ENCODE measurements at places on chromosomes 5 and 9.

DNA sequence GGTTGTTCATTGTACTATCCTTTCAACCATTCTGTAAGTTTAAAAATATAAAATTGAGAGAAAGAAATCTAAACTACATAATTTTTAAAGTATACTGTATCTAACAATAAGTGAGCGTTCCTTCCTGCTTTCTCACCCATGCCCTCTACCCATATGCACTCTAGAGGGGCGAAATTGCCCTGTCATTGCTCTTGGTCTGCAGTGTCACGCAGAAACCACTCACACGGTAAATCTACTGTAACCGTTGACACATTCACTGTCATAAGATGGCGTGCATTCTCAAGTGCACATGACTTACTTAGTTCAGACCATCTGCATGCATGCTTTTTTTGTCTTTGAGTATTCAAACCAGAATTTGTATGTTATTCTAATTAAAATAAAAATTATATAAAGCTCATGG, 55.7 kb upstream of the NIPBL start:
- DNase-seq: no peak

GRCh38 chr9:105833271-105833975, 139.1 kb downstream of the TMEM38B start:
- no peak for DNase-seq

DNA sequence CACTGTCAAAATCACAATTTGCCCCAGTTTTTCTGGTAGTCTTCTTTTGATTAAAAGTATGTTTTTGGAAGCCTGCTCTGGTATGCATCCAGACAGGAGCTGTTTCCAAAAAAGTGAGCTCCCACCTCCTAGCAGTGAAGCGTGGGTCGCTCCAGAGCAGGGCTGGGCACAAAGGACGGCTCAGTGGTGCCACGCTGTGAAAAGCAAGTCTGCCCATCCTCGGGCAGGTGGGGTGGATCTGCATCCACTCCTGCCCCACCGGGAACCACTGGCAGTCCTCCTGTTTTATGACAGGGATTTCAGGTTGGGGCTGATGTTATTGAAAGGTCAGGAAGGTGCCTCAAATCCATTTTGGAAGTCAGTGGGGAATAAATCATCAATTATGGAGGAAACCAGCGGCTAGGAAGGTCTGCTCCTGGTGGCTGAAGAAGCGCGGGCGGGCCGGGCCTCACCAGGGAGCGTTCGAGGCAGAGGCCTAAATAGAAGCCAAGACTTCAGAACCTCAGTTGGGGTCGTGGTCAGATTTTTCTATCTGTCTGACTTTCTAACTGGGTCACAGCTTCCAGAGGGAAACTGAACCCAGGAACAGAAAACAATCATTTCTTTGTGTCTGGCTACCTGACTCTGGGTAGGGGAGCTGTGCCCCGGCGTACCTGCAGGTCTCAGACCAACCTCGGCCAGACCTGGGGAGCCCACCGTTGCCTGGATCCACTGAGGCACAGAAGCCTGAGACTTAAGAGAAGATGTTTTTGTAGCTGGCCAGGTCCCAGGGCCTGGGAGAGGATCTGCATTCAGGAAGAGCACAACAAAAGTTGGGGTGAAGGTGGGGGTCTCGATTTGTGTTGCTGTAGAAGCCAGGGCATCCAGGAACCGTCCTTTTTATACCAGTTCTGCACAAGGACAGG, 168.1 kb downstream of the PAX5 start:
- no peak for DNase-seq

DNA sequence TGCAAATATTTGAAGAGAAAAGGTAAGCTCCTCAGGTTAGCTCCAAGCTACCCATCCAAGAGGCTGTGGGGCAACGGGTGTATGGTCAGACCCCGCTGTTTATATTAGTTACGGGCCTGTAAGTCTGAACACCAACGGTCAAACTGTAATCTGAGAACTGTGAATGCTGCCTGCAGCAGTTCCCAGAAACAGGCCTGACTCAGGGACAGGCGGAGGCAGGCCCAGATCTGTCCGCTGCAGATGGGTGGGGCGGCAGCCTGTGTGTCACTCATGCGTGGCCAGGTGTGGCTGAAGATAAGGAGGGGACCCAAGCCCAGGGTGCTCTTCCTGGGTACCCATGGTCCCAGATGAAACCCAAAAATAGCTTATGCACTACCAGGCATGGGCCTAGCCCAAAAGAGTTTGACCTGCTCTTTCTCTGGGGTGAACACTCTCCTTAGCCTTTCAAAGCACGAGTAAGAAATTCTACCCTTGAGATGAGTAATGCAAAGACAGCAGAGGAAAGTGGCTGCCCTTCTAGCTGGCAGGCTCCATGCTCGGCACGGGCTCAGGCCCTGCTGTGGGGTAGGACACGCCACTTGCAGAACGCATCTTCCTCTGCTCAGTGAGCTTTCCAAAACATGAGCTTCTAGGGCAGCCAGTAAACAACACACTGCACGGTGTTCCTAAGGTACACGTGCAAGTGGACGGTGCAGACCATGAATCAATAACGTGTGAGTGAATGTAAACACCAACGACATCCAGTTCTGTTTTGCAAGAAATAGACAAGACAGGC, 9.1 kb downstream of the UBAC1 start:
- no peak for DNase-seq

GRCh38 chr5:176650354-176650884, 3.1 kb downstream of the TSPAN17 start:
- no peak for DNase-seq

DNA sequence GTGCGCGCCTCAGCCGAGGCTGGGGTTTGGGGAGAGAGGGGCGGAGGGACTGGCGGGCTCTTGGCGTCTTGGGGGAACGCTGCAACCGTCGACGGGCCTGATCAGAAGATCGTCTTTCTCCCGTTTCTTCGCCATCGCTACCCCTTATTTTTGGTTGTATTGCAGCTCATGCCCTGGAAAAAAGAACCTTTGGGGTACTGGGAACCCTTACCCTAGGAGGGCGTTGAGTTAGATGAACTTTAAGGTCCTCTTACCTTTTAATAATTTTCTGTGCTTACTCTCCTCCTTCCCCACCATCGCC, 719 bp downstream of the PAIP2 start:
- DNase-seq: no peak

DNA sequence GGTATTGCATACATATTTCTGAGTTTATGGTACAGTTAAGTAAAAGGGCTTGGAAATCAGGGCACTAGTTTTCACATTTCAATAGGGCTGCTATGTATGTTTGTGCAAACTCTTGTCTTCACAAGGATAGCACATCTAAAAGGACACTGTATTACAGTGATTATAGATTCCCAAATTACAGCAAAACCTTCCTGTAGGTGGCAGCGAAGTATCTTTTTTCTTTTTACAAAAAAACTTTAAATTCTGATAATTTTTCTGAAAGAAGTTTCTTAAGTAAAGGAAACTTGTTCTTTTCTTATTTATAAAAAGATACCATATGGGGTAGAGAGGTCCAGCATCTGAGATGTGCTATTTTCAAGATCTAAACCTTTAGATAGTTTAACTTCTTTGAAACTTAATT, 337.8 kb downstream of the PTPRD start:
- no peak for DNase-seq

- no peak for DNase-seq
Observed at GRCh38 chr5:126384985-126385384, 38.2 kb upstream of the GRAMD2B start.

DNA sequence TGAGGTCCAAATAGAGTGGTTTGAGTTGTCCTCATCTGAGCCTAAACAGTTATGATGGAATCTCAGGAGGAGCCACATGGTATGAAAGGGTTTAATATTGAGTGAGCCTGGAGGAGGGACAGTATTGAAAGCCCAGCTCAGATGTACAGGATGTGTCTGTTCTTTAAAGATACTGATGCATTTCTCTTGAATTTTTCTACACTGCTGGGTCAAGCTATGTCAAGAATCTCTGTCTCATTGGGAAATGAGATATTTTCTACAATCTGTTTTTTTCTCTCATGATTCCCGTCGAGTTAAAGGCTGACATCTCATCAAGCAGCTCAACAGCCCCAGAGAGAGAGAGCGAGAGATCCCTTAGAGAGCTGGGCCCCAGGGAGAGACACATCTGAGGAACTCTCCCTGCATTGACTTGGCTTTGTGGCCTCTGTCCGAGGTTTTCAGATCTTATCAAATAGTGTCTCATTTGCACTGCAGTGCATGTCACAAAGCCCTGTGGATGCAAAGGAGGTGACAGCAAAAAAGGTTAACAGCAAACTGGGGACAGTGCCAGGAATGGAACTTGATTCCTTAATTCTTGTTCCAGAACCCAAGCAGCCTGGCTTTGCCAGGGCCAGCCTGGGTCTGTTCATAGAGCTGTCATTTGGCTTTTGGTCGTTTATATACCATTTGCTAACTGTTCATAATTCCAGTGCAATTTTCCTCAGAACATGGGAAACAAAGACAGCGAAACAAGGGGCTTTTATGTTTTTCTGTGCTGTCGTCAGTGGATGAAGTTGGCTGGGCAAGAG, 19.0 kb upstream of the ACTBL2 start:
- no peak for DNase-seq

GRCh38 chr9:107039542-107039941, 176.6 kb downstream of the ZNF462 start:
- DNase-seq: no peak

DNA sequence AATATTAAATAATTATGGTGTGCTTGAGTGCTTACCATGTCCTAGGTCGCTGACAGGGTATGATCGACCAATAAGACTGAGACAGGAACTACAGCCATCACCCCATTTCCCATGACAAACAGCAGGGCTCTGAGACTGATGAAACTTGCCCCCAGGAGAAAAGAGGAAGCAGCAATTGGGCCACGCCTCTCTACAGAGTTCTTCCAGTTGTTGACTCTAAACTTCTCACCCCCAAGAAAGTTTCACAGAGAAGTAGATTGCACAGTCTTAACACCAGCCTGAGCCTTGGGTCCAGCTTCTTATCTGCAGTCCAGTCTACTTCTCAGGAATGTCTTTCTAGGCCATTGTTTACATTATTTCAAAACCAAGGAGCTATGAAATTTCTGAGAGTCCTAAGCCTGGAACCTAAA, 182.2 kb upstream of the ANKRD55 start:
- no peak for DNase-seq

DNA sequence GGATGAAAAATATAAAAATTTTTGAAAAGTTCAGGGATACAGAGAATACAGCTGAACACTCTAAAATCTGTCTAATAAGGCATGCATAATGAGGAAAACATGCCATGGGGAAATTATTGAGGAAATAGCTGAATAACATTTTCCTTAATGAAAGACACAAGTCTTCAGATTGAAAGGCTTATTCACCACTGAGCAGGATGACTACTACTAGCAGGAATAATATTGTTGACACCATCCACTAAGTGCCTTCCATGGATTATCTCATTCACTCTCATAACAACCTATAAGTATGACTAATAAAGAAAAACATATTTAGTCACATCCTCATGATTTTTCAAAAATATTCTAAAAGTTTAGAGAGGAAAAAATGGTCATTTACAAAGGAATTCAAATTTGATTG, 96.7 kb upstream of the FER start:
- no peak for DNase-seq

DNA sequence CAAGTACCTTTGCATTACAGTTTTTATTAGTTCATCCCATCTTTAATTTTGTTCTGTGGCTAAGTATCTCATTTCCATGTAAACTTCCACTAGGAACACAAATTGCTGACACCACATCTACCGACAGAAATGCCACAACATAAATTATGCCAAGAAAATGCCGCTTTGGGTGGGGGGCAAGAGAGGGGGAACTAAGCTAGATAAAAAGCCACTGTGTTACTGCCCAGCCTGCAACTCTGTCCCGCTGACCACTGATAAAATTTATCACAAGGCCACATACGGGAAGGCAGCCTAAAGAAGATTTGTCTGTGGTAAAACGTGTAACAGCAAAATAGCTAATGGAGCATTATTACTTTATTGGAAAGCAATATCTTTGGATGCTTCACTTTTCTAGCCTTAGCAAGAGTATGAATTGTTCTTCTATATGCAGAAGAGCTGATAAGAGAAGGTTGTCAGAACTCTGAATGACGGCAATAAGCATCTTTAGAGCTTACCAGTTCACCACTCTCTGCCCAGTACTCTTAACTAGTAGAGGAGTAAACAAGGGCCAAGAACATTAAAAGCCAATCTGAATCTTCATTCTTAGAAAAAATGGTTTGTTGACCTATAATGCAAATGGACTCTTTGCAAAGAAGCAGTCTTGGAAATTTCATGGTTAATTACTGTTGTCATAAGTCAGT, 172.2 kb upstream of the MEF2C start:
- no peak for DNase-seq

DNA sequence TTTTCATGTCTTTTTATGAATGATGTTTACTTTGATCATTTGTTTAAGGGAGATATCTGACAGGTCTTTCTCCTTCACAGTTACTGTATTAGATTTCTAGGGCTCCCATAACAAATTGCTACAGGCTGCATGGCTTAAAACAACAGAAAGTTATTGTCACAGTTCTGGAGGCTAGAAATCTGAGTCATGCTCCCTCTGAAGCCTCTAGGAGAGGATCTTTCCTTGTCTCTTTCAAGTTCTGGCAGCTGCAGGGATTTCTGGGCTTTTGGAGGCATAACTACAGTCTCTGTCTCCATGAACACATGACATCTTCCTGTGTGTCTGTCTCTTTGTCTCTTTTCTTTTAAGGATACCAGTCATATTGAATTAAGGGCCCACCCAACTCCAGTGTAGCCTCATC, 557.3 kb upstream of the SEMA6A start:
- no peak for DNase-seq

- DNase-seq: peak; percentile 41
Observed at GRCh38 chr5:36607114-36607571, 737 bp downstream of the SLC1A3 start.

DNA sequence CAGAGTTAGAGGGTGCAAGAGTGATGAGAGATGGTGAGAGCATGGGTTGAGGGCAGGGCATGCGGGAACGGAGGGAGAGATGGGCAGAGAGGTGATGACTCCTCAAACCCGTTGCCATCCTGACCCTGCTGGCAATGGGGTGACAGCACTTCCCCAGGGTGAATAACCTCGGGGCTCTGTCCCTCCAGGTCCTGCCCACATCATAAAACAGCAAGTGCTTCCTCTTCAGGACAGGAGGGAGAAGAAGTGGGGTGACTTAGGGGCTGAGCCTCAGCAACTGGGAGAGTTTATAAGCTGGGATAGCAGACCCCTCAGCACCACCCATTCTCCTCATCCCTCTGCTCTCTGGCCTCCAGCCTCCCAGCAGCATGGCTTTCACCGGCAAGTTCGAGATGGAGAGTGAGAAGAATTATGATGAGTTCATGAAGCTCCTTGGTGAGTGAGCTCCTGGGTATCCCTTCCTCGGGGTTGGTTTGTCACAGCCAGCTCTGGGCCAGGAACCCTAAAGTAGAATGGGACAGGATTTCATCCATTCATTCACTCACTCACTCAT, at the start of gene FABP6:
FABP6 (plus strand) TSS at position 317 of the 553 bp plus-strand sequence; CDS start at position 369, 52 bp downstream.
- DNase-seq: no peak

DNA sequence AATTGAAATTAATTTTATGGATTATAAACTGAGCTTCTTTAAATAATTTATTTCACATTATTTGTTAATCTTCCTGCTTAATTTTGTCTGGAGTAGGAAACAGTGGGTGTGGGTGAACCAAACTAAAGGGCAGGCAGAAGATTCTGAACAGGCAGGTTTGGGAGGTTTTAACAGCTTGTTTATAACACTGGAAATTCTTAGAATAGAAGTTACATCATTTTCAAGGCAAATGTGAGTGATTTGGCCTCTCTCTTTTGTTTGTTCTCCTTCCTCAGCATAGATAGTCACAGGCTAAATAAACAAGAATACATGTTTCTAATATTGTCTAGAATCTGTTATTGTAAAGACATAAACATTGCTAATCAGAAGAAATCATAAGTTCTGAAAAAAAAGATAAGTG, 970.9 kb upstream of the NUDT12 start:
- no peak for DNase-seq

Measured in neuronal stem cell (in vitro differentiated cells).